ENCODE measurements at places on chromosomes 1 and 21. TPM values are rescaled to one million over a fixed set of nuclear protein-coding genes. Genes with fewer than 3 reads are reported as not detected.

- no peak for DNase-seq
- H3K4me3 ChIP-seq, result peak overlapping the region; percentile 59
- H3K4me1 ChIP-seq, result peaks cover 8% of the 10 kb centered on the region
- no peaks in the 10 kb centered on the region for H3K36me3 ChIP-seq
- H3K27me3 ChIP-seq, result peaks cover 27% of the 10 kb centered on the region
These were observed 45.0 kb upstream of the DNAJC6 start for GRCh38 chr1:65264197-65264929.

DNA sequence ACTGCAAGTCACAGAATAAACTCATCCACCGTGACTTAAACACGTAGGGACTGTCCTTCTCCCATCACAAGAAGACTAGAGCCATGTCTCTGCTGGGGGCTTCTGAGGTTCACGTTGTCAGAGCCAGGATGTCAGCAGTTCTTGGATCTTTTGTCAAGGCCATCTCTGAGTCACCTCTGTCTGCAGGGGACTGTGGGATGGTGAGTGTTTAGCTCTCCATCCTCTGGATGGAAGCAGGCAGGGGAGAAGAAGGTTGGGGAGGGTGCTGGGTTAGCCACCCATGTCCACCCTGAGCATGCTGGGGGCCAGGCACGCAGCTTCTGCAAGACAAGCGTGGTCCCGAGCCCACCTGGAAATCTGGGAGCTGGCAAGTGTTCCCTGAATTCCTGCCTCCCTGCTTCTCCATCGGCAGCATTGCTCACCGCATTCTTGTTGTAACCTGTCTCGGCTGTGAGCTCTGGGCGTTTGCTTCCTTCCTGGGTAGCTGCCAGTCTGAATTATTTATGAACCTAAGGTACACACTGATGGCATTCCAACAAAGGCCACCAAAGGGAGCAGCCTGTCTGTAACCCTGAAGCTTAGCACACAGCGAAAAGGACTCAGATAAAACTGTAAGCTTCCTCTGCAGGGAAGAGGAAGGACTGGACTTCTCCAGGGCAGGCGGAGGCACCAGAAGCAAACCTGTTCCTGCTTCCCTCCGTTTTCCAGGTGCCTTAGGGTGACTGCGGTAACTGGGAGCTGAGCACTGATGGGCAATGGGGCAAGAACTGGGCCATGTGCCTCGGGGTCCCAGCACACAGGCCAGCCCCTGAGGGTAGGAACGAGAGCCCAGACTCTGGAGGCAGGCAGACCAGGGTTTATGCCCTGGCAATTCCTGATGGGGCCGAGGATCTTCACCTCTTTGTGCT, 88.6 kb downstream of the RIPK4 start:
- H3K36me3 ChIP-seq, result no peaks in the 10 kb centered on the region
- no peaks in the 10 kb centered on the region for H3K4me1 ChIP-seq
- no peak for DNase-seq
- no peak overlapping the region for H3K4me3 ChIP-seq
- no peak overlapping the region for H3K27ac ChIP-seq

DNA sequence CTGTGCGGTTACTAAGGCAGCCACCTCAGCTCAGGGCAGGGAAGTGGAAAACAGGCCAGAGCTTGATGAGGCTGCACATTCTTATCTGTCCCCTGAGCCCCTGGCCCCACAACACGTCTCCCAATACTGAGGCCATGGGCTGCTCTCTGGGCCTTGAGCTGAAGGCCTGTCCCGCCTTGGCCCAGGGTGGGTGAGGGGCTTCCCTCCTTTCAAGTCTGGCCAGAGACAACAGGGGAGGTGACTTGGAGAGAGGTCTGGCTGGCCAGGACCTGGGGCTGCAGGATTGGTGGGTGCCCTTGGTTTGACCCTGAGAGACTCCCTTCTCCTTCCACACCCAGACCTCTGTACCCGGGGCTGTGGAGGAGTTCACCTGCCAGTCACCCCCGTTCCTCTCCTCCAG, 563.8 kb downstream of the PTPRU start:
- H3K4me1 ChIP-seq, result no peaks in the 10 kb centered on the region
- no peaks in the 10 kb centered on the region for H3K27me3 ChIP-seq
- no peaks in the 10 kb centered on the region for H3K36me3 ChIP-seq
- no peak for DNase-seq
- no peak overlapping the region for H3K4me3 ChIP-seq

- no peaks in the 10 kb centered on the region for H3K36me3 ChIP-seq
- DNase-seq, result no peak
- no peaks in the 10 kb centered on the region for H3K27me3 ChIP-seq
- H3K4me3 ChIP-seq, result no peak overlapping the region
- H3K27ac ChIP-seq, result no peak overlapping the region
These were observed 378.9 kb downstream of the HHAT start for GRCh38 chr1:210707300-210708240.

DNA sequence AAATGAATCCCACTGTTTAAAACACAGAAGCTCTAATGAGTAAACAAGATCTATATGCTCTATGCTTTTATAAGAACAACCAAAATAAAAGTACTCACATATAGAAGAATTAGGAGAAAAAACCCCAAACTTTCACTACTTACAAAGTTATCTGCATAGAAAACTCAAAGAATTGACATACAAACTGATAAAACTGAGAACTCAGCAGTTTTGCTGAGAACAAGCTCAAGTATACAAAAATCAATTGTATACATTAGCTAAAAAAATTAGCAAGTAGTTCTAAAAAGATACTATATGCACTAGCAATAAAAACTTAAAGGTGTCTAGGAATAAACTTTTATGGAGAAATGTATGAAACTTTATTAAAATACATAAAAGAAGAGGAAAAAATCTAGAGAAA, 186.2 kb upstream of the KAZN start:
- H3K27ac ChIP-seq, result no peak overlapping the region
- no peak overlapping the region for H3K4me3 ChIP-seq
- no peaks in the 10 kb centered on the region for H3K4me1 ChIP-seq
- peaks cover 4% of the 10 kb centered on the region for H3K27me3 ChIP-seq
- H3K36me3 ChIP-seq, result no peaks in the 10 kb centered on the region
- DNase-seq, result no peak

- H3K4me1 ChIP-seq, result no peaks in the 10 kb centered on the region
- no peak overlapping the region for H3K27ac ChIP-seq
- peaks cover 9% of the 10 kb centered on the region for H3K27me3 ChIP-seq
- no peak overlapping the region for H3K4me3 ChIP-seq
These were observed 2.2 kb upstream of the TMEM51 start for GRCh38 chr1:15151377-15151806.

DNA sequence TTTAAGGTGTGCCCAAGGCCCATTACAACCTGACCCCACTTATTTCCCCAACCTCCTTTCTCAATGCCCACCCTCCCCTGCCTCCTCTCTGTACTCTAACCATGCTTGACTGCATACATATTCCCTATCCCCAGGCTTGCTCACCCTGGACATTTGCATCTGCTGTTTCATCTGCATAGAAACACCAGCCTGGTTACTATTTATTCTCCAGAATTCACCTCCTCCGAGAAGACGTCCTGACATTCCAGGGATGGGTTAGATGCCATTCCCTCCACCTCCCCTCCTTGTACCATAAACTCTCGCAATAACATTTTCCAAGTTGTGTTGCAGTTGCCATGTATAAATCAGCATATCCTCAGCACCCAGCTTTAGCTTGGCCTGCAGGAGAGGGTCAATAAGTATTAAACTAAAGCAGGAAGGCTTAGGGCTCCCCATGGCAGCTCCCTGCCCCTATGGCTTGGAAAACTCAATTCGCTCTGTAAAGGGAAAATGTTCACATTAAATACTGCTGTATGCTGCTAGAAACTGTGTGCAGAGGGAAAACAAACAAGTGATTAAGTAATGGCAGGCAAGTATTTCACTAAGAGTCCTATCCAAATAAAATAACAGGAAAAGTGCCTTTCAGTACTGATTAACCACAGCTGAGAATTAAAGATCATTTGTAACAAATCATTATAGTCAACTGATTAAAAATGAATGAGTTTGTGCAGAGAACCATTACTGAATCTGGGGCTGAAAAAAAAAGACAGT, 202.3 kb downstream of the TNR start:
- H3K27me3 ChIP-seq, result no peaks in the 10 kb centered on the region
- no peaks in the 10 kb centered on the region for H3K4me1 ChIP-seq
- no peak overlapping the region for H3K27ac ChIP-seq
- no peaks in the 10 kb centered on the region for H3K36me3 ChIP-seq
- no peak overlapping the region for H3K4me3 ChIP-seq

DNA sequence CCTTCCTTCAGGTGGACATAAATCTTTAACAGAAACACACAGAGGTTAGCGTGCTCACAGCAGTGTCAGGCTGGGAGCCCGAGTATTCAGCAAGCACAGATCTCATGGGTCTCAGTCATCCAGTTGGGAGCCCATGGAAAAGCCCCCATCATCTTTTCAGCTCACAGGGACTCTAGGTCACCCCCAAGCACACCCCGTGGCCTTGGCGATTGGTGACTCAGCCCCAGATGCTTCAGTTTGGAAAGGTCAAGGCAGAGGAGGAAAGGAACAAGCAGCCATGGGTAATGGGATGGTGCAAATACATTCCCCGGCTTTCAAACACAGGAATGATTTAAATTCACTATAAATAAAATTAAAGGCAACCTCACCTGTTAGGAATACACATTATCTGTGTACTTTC, 88.9 kb downstream of the PGBD5 start:
- H3K36me3 ChIP-seq, result no peaks in the 10 kb centered on the region
- H3K27ac ChIP-seq, result no peak overlapping the region
- no peaks in the 10 kb centered on the region for H3K27me3 ChIP-seq
- no peak overlapping the region for H3K4me3 ChIP-seq

GRCh38 chr1:54839824-54840223, 38.7 kb upstream of the TTC22 start:
- DNase-seq, result no peak
- no peaks in the 10 kb centered on the region for H3K27me3 ChIP-seq
- H3K4me3 ChIP-seq, result no peak overlapping the region
- no peaks in the 10 kb centered on the region for H3K36me3 ChIP-seq
- H3K27ac ChIP-seq, result no peak overlapping the region
- no peaks in the 10 kb centered on the region for H3K4me1 ChIP-seq

DNA sequence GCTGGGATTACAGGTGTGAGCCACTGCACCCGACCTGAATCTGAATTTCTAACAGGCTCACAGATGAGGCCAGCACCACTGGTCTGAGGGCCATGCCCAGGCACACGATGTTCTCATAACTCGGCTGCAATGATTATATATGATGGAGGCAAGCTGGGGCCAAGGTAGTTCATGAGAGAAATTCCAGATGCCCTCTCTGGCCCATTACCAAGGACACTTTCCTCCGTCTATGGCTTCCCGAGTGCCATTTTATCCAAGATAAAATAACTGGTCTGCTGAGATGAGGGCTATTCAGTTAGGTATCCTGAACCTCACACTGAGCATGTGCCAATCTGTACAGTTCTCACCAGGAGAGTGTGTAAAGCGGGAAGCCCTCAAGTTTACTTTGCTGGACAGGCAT, 16.5 kb downstream of the TMPRSS2 start:
- H3K27me3 ChIP-seq, result peaks cover 11% of the 10 kb centered on the region
- H3K27ac ChIP-seq, result no peak overlapping the region
- no peaks in the 10 kb centered on the region for H3K36me3 ChIP-seq
- H3K4me3 ChIP-seq, result no peak overlapping the region

DNA sequence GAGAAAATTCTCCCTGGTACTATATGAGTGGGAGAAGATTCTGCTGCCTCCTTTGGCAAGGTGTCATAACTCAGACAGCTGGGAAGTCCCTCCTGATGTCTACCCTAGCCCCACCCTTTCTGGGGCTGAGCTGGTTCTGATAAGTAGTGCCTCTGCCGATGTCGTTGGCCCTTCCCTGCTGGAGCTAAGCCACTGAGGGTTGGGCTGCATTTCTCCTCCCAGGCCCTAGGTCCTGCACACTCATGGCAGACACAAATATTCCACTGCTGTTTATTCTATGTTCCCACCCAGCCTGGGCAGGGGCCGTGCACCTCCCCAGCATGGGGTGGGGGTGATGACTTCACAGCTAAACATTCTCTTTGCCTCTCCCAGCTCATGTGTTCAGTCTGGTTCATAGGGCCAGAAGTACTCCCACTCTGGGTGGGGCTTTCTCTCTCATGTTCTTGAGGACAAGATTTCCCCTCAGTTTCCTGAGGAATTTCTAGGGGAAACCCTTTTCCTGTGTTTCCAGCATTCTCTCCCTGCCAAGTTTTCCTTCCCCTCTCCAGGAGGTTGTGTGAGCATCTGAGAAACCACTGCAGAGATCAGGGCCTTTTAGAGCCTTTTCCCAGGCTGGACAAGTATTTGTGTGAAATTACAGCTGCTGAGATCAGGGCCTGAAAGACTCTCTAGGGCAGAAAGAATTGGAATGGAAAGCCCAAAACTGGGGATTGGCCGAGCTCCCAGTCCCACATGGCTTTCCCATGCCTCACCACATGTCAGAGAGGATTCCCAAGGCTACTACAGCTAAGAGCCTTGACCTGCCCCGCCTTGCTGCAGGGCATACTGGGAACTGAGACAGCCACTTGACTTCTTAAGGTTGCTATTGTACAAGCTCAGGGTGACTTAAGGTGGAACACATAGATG, 66.2 kb downstream of the ATP2B4 start:
- peaks cover 27% of the 10 kb centered on the region for H3K4me1 ChIP-seq
- H3K27me3 ChIP-seq, result no peaks in the 10 kb centered on the region
- DNase-seq, result peak; percentile 91
- peak overlapping the region; percentile 54 for H3K27ac ChIP-seq

GRCh38 chr1:115332813-115333608, 5.0 kb downstream of the NGF start:
- H3K4me3 ChIP-seq, result no peak overlapping the region
- peaks cover 13% of the 10 kb centered on the region for H3K27me3 ChIP-seq
- H3K36me3 ChIP-seq, result no peaks in the 10 kb centered on the region
- peaks cover 5% of the 10 kb centered on the region for H3K4me1 ChIP-seq
- DNase-seq, result peak; percentile 70

- DNase-seq, result peak; percentile 17
- no peaks in the 10 kb centered on the region for H3K4me1 ChIP-seq
- no peaks in the 10 kb centered on the region for H3K27me3 ChIP-seq
These were observed 85.2 kb upstream of the VAV3 start for GRCh38 chr1:108050158-108050557.

GRCh38 chr1:234962340-234962989, 166.2 kb downstream of the TOMM20 start:
- no peak for DNase-seq
- peak overlapping the region; percentile 70 for H3K27ac ChIP-seq
- no peaks in the 10 kb centered on the region for H3K27me3 ChIP-seq
- no peak overlapping the region for H3K4me3 ChIP-seq
- H3K36me3 ChIP-seq, result no peaks in the 10 kb centered on the region

- no peak overlapping the region for H3K27ac ChIP-seq
- no peaks in the 10 kb centered on the region for H3K36me3 ChIP-seq
- DNase-seq, result no peak
- no peak overlapping the region for H3K4me3 ChIP-seq
- no peaks in the 10 kb centered on the region for H3K27me3 ChIP-seq
These were observed 327.0 kb upstream of the DUSP10 start for GRCh38 chr1:222068937-222069336.

TNFRSF4 gene
- 1.4 TPM for total RNA-seq

S100B gene
- total RNA-seq, result 0.52 TPM

NUF2 gene
- total RNA-seq, result 0.37 TPM

SPRR3 gene
- not detected for total RNA-seq

GOLT1A gene
- not detected for total RNA-seq

FAM163A gene
- not detected for total RNA-seq

DENND2C gene
- 13.3 TPM for total RNA-seq

GUCA2B gene
- not detected for total RNA-seq

UBE2U gene
- not detected for total RNA-seq

DIO1 gene
- not detected for total RNA-seq

TRIM45 gene
- total RNA-seq, result 25.4 TPM

WDR64 gene
- total RNA-seq, result not detected

SH3D21 gene
- total RNA-seq, result 0.69 TPM

PCNT gene
- 642 TPM for total RNA-seq

TSPEAR gene
- not detected for total RNA-seq

Measured in psoas muscle (tissue), 8 donors.